ENCODE measurements at places on chromosomes 6 and 20. TPM values are rescaled to one million over a fixed set of nuclear protein-coding genes. Genes with fewer than 3 reads are reported as not detected.

Gene RFX6
- polyA plus RNA-seq, result 8.6 TPM

Gene SLC17A3
- 0.43 TPM for polyA plus RNA-seq

Gene CFB
- 37.1 TPM for polyA plus RNA-seq

Gene LTB
- 20.1 TPM for polyA plus RNA-seq

Gene LY6G6F
- polyA plus RNA-seq, result 0.07 TPM

Gene STMND1
- polyA plus RNA-seq, result 0.61 TPM

Gene NSFL1C
- 73.3 TPM for polyA plus RNA-seq

Gene POPDC3
- polyA plus RNA-seq, result 1.0 TPM

Gene AMD1
- 83.5 TPM for polyA plus RNA-seq

Gene GPX6
- polyA plus RNA-seq, result not detected

Gene CD109
- polyA plus RNA-seq, result 4.7 TPM

Gene TMEM170B
- polyA plus RNA-seq, result 4.7 TPM

Gene DDO
- polyA plus RNA-seq, result 5.2 TPM

Gene ADGB
- polyA plus RNA-seq, result 0.06 TPM

Gene MGME1
- 33.3 TPM for polyA plus RNA-seq

Gene PSMB9
- 21.7 TPM for polyA plus RNA-seq

Gene RTN4IP1
- polyA plus RNA-seq, result 6.8 TPM

Gene CCNC
- polyA plus RNA-seq, result 60.8 TPM

Gene TSHZ2
- 10.7 TPM for polyA plus RNA-seq

Gene SCRT2
- 0.01 TPM for polyA plus RNA-seq

Gene ZSCAN31
- 5.2 TPM for polyA plus RNA-seq

Gene ARHGAP40
- polyA plus RNA-seq, result not detected

Gene SIGLEC1
- 4.3 TPM for polyA plus RNA-seq

Gene ID1
- 245 TPM for polyA plus RNA-seq

Gene HLA-DPA1
- polyA plus RNA-seq, result 163 TPM

Gene APCDD1L
- polyA plus RNA-seq, result 0.09 TPM

Gene ACTL10
- 1.4 TPM for polyA plus RNA-seq
